ENCODE measurements at places on chromosomes 11 and 22.

GRCh38 chr22:26432619-26433311 lies 3.7 kb downstream of the ASPHD2 start:
- DNase-seq = no peak

DNA sequence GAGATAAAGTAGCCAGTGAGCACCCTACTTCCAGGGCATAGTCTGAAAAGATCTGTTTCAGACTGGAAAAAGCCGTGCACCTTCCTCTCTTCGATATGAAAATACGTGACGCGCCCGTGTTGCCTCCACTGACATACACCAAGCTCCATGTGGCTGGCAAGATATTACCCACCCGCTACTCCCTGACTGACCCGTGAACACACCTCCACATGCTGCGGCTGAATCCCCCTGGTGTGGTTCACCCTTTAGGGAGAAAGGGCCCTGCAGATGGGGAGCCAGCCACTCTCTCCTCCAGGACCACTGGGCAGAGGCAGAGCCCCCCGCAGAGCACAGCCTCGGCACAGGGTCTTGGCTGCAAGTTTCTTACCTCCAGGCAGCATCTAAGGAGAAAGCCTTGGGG lies 245.0 kb downstream of the BRD1 start:
- DNase-seq = no peak

GRCh38 chr11:106468086-106468485 lies 390.6 kb downstream of the AASDHPPT start:
- no peak for DNase-seq

DNA sequence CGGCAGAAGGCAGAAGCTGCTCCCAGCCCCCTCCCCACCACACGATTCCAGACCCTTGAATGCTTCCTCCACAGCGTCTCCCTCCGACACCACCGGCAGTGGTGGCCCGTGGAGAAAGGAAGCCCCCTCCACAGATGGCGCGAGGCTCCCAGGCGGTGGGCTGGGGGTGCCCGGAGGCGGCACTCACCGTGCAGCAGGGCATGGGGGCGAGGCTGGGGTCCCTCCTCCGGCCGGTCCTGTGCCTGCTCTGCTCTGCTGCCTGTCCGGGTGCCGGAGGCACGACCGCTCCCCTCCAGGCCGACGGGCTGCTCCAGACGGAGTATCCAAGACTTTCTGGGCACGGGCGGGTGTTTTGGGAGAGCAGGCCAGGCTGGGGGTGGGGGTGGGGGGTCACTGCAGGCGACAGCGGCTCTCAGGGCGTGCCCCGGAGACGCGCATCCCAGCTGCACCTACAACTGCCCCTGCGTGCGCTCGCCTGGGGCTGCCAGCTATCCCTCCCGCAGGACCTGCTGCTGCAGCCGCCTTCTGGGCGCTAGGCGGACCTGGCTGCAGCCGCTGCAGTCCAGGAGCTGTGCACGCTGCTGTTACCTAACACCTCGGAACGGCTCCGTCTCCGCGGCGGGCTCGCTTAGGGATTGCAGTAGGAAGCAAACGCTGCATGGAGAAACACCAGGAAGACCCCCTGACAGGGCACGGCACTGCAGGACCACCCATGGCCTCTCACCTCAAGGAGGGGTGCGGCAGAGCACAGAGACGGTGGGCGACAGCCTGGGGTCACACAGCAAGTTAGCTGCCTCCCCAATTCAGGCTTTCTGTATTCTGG lies 15.2 kb downstream of the MRGPRG start:
- no peak for DNase-seq

- peak; percentile 29 for DNase-seq
Observed at GRCh38 chr22:29306175-29306834, at the start of gene GAS2L1. Gene GAS2L1, plus strand, starts transcription at chr22:29306650. Its CDS starts 1,456 bp downstream, at chr22:29308106.

- no peak for DNase-seq
Observed at GRCh38 chr22:34804604-34805003, 261.4 kb upstream of the ISX start.

GRCh38 chr11:68978931-68979594 lies 1.7 kb downstream of the MRGPRD start:
- no peak for DNase-seq
